Activated naive CD4-positive, alpha-beta T cell treated with anti-CD3 and anti-CD28 coated beads, Interleukin-2, amount 50 U/mL, for 16 hours (primary cell): ENCODE measurements at places on chromosomes 3 and 15.
A peak's percentile ranks its signal among the peaks of the same experiment; 100 is the strongest.

DNA sequence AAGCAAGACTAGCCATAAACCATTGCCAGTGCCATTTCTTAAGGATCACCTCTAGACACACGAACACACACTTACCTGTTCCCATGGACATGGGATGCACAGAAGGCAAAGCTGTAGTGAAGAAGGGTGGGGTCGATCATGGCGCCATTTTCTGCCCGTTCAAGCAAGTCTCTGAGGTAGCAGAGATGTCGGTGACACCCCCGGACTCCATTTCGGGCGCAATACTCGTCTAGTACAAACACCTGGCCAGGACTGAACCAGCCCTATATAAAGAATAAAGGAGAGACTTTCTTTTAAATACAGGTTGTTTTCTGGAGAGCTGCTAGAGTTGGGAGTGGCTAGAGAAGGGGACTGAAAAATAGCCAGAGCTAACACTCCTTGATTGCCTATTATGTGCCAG lies 159.4 kb upstream of the FEZF2 start:
- DNase-seq = no peak

- no peak for DNase-seq
Measured at GRCh38 chr3:42996633-42997075, 17.5 kb downstream of the GASK1A start.

GRCh38 chr15:77481670-77482069 lies 61.0 kb downstream of the HMG20A start:
- no peak for DNase-seq

DNA sequence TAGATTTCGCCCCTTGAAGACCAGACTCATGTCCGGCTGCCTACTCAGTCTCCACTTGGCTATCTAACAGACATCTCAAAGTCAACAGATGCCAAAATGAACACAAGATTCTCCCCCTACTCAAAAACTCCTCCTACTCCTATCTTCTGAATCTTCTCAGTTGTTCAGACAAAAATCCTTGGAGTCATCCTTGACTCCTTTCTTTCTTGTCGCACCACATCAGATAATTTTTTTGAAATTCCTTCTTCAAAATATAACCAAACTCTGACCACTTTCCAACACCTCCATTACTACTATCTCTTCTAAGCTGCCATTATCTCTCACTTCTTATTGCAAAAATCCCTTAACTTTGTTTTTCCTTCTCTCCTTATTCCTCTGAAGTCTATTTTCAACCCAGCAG lies 141.9 kb upstream of the SLC7A14 start:
- DNase-seq = no peak

DNA sequence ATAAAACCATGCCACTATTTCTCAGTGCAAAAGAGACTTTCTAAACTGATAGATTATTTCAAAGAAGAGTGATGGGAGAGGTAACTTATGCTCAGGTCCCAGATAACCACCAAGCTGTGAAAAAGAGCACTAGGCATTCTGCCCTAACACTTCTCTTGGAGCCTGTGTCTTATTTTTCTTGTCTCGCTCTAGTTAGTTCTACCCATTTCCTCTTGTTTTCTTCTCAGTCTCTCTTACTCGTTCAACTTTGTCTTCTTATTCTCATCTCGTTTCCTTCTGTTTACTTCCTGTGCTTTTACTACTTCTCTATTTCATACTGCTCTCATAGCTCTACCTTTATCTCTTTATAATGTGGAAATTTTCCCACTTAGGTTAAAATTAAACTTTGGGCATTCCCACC lies 91.8 kb upstream of the CGNL1 start:
- DNase-seq = no peak

DNA sequence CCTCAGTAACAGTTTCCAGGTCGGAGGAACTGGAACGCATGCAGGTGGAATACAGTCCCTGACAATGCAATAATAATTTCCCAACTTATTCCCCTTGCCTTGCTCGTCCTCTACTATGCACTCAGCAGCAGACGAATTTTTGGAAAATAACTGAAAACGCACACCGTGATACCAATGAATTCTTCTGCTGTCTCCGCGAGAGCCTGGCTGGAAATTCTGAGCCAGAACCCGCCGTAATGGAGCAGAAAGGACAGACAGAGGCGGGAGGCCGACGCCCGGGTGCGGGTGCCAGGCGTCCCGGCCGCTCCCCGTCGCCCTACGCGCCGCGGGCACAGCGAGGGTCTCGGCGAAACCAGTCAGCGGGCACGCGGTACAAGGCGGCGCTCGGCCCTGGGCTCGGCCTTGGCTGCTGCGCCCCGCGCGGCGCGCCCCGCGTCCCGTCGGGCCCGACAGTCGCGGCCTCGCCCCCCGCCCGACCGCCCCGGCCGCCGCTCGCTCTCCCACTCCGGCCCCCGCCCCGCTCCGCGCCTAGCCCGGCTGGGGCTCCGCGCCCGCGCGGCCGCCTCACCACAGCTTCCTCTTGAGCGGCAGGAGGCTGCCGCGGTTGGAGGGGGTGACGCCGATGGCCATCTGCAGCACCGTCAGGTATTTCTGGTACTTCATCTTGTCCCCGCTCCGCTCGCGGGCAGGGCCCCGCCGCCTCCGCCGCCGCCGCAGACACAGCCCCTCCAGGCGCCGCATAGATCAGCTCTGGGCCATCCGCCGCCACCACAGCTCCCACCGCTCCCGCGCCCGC lies 114.5 kb upstream of the GOLGA8J start:
- DNase-seq = no peak

GRCh38 chr3:186169379-186169778 lies 60.5 kb upstream of the ETV5 start:
- DNase-seq = no peak

GRCh38 chr3:95899494-95899893 lies 914.9 kb upstream of the EPHA6 start:
- no peak for DNase-seq

GRCh38 chr3:194575484-194576210 lies 57.6 kb downstream of the TMEM44 start:
- no peak for DNase-seq

- DNase-seq = no peak
Measured at GRCh38 chr3:133987136-133987535, 42.6 kb downstream of the SLCO2A1 start.

DNA sequence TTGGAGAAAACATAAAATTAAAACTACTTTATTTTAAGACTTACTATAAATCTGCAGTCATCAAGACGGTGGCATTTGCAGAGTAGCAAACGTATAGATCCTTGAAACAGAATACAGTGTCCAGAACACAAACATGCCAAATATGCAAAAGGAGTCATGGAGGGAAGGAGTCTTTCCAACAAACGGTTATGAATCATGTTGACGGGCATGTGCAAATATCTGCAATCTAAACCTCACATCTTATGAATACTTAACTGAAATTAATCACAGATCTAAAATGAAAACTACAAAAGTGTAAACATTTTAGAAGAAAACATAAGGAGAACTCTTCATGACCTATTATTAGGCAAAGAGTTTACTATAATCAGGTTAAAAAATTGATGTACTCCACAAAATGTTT lies 69.4 kb downstream of the TFRC start:
- DNase-seq = no peak

DNA sequence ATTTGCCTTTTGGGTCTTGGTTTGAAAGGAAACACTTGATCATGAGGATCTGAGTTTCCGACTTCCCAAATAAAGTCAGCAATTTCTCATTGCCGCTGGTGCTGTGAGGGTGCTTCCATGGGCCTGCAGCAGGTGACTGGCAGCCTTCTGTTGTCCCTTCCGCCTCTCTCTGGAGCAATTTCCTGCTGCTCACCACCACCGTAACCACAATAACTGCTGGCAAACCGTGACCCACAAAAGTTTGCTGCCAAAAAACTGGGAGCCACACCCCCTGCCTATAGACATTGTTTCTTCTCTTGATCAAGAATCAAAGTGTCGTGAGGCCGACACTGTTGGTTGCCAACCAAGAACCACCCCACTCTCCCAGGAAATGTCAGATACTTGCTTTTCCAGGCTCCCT lies 164.0 kb downstream of the NR2F2 start:
- no peak for DNase-seq

- DNase-seq = no peak
Measured at GRCh38 chr3:58291671-58292338, 14.2 kb upstream of the RPP14 start.

- no peak for DNase-seq
Measured at GRCh38 chr3:48476426-48477053, 27.4 kb downstream of the SHISA5 start.

GRCh38 chr3:113844622-113845222 lies 6.1 kb downstream of the GRAMD1C start:
- DNase-seq = no peak

DNA sequence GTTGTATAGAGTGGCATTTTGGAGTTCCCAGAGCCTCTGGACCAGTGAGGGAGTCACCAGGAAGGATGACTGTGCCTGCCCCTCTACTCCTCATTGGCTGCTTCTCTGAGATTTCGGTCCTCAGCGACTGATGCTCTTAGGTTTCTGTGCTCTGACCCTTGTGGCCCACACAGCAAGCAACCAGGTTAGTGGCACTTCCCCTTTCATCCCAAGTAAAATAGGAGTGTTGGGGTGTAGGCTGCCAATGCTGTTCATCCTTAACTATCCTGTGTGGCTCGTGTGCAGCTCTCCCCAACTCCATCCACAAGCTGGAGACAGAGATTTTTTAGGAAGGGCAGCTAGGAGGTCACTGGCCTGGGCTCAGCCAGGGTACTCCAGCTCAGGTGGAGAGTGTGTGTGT lies 21.3 kb downstream of the PRR23A start:
- DNase-seq = no peak

DNA sequence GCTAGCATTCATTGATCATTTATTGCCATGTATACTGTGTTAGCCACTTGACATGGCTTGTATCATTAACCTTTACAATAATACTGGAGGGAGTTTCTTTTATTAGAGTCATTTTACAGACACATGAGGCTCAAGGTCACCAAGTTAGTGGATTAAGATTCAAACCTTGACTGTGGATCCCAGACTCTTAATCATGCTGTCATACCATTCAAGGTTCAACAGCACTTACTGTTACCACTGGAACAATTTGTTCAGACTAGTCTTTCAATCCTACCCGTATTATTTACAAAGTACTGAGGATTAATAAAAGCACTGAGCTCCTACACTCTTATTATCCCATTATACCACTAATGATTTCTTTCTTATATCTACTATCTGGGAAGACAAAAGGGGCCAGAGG lies 1.2 kb downstream of the COX17 start:
- DNase-seq = no peak

DNA sequence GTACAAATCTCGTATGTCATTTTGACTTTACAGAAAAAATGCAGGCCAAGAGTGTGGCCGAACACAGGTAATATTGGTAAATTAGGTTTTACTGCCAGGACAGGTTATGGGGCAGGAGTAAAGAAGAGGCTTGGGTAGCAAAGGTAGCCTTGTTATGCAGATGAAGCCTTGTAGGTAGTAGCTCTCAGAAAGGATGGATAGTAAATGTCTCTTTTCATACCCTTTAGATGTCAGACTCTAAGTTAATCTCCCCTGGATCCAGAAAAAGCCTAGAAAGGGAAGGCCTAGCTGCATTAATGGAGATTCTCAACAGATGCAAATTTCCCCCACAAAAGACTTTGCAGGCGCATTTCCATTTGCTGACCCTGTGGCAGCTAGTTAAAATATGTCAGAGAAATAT lies 1445.1 kb upstream of the CADM2 start:
- DNase-seq = no peak

GRCh38 chr15:49902685-49903501 lies 216.1 kb downstream of the ATP8B4 start:
- DNase-seq = no peak

- DNase-seq = no peak
Measured at GRCh38 chr15:79211481-79211880, 71.0 kb upstream of the ANKRD34C start.

GRCh38 chr3:68912376-68912775 lies 20.0 kb downstream of the TAFA4 start:
- no peak for DNase-seq

GRCh38 chr3:132232231-132232792 lies 84.9 kb upstream of the ACP3 start:
- no peak for DNase-seq

DNA sequence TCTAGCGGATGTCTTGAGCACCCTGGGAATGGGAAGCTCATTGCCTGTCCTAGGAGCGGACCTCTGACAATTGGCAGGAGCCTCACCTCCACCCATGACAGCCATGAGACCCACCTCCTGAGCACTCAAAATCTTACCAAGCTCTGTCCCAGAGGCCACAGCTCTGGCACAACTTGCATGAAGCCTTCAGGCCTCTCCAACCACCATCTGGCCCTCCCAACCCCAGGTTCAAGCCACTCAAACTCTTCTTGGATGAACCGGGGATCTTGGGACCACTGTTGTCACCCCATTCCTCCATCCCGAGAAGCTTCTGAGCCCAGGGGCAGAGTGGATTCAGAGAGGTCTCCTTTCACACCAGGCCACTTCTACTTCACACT lies 1.5 kb downstream of the VIPR1 start:
- DNase-seq = peak; percentile 5

DNA sequence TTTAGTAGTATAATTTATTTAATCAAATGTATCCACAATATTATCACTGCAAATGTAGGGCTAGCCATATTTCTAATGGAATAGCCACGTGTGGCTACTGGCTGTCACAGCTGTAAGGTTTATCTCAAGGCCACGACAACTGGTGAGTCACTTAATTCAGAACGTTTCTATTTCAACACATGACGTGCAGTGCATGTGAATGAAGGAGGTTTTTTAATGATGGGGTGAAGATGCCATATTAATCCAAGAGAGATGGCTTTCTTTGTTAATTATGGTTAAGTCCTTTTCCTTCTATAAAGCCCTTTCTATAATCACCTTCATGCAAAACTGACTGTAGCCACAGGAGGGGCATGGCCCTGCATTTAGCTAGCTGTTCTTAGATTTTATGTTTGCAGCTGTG lies 212.0 kb downstream of the FEZF2 start:
- DNase-seq = no peak
